SK-N-SH (cell line): ENCODE measurements at places on chromosomes 2 and 18.

- no peak for DNase-seq
These were observed 233.3 kb downstream of the GBX2 start for GRCh38 chr2:235934774-235935484.

- DNase-seq = no peak
These were observed 14.0 kb upstream of the ITSN2 start for GRCh38 chr2:24374301-24374700.

DNA sequence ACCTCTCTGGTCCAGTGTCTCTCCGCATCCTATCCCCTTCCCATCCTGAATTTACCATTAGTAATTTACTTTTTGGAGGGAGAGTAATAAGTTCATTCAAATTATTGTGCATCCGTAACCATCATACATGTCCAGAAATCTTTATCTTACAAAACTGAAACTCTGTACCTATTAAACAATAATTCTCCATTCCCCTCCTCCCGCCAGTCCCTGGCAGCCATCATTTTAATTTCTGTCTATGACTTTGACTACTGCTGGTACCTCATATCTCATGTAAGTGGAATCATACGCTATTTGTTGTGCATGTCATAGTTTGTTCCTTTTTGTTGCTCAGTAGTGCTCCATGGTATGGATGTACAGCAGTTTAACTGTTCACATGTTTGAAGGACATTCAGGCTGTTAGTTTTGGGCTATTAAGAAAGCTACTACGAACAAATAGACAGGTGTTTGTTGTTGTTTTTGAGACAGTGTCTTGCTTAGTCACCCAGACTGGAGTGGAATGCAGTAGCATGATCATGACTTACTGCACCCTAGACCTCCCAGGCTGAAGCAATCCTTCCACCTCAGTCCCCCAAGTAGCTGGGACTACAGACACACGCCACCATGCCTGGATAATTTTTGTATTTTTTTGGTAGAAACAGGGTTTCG lies 2.0 kb downstream of the LIMS1 start:
- no peak for DNase-seq

- peak; percentile 41 for DNase-seq
These were observed 110.1 kb downstream of the ZNF385B start for GRCh38 chr2:179751163-179751809.

- no peak for DNase-seq
These were observed 14.3 kb downstream of the ZNF142 start for GRCh38 chr2:218645126-218645525.

GRCh38 chr2:54416166-54416813 lies 39.8 kb upstream of the SPTBN1 start:
- DNase-seq = no peak

DNA sequence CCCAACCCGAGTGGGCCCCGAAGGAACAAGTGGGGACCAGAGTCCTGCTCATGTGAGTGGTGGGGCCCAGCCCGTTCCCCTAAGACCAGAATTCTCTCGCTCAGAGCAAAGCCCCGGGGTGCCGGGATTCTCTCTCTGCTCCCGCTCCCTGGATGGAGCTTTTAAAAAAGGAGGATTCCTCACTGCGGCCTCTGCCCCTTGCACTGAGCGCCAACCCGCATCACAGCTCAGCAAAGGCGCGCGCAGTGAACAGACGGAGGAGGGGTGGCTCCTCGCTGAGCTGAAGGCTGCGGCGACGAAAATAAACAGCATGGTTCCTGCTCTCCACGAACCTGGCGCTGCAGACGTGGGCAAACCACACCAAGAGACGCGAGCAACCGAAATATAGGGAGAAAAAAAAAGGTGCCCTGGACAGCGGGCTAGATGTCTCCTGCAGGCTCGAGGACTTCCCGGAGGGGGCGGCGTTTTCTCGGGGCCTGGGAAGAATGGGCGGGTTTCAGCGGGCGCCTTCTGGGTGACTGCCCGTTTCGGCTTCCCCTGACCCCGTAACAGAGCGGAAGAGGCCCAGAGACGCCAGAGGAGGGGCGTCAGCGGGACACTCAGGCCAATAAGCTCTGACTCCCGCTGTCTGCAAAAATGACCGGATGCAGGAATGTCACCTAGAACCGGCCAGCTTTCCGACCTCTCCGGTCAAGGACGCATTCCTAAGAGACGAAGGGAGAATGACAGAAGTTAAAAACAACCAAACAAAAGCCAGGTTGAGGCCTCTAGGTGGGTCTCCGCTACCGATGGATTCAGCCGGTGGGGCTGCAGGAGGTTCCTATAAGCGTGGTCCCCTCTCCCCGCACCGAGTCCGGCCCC lies 819 bp upstream of the KLF11 start:
- DNase-seq = no peak

DNA sequence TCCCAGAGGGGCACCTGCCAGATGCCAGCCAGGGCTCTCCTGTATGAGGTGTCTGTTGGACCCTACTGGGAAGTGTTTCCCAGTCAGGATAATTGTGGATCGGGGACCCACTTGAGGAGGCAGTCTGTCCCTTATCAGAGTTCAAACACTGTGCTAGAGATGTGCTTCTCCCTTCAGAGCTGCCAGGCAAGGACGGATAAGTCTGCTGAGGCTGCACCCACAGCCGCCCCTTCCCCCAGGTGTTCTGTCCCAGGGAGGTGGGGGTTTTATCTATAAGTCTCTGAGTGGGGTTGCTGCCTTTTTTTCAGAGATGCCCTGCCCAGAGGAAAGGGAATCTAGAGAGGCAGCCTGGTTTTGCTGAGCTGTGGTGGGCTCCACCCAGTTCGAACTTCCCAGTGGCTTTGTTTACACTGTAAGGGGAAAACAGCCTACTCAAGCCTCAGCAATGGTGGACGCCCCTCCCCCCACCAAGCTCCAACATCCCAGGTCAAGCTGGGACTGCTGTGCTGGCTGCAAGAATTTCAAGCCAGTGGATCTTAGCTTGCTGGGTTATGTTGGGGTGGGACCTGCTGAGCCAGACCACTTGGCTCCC lies 324.0 kb upstream of the SETBP1 start:
- no peak for DNase-seq

DNA sequence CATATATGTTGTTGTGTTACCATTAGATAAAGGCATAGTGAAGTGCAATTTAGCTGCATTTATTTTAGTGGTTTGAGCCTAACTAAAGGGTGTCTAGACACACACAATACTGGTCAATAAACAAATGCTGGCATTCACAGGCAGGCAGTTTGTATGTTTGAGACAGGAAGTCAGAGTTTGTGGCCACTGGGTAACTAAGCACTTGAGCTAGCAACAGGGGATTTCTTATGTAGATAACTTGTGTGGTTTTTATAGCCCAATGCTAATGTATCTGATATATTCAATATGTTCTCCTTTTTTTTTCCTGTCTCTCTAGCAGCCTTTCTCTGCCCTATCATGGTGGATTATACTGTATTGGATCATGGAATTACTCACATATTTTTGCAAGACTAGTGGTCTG lies 38.1 kb downstream of the LRRTM4 start:
- no peak for DNase-seq
